A549 treated with GW870086 at 1 μM for 4 hours (cell line): ENCODE measurements at places on chromosomes 3 and 15. TPM values are rescaled to one million over a fixed set of nuclear protein-coding genes. Genes with fewer than 3 reads are reported as not detected.

The SIDT1 gene
- 0.43 to 1.1 TPM (median 0.80 TPM) in 5 replicates for total RNA-seq

The STRC gene
- 0.03 to 0.20 TPM (median 0.10 TPM) in 4 of 5 replicates, not detected in the other for total RNA-seq

The DNAH1 gene
- total RNA-seq: 0.67 to 1.7 TPM (median 0.95 TPM) in 5 replicates

The FANCD2 gene
- total RNA-seq: 16.8 to 18.7 TPM (median 18.0 TPM) in 5 replicates

The ITIH4 gene
- 0.47 to 1.7 TPM (median 0.97 TPM) in 5 replicates for total RNA-seq

The PYGO1 gene
- total RNA-seq: 5.6 to 8.5 TPM (median 7.0 TPM) in 5 replicates

The GHRL gene
- not detected in 5 replicates for total RNA-seq

The SOX2 gene
- 0.36 to 0.66 TPM (median 0.47 TPM) in 5 replicates for total RNA-seq

The UCN2 gene
- 8.0 to 10.3 TPM (median 8.5 TPM) in 5 replicates for total RNA-seq

The COX17 gene
- total RNA-seq: 98.6 to 134 TPM (median 107 TPM) in 5 replicates

The APOD gene
- 0.79 to 1.2 TPM (median 0.87 TPM) in 5 replicates for total RNA-seq

The SCN11A gene
- 0.02 TPM in 1 of 5 replicates, not detected in the others for total RNA-seq

The GP9 gene
- not detected in 5 replicates for total RNA-seq

The TLR9 gene
- 0.09 TPM in 1 of 5 replicates, not detected in the others for total RNA-seq

The RTP3 gene
- not detected in 5 replicates for total RNA-seq
